ENCODE measurements at places on chromosomes 2 and 18.
A peak's percentile ranks its signal among the peaks of the same experiment; 100 is the strongest.

DNA sequence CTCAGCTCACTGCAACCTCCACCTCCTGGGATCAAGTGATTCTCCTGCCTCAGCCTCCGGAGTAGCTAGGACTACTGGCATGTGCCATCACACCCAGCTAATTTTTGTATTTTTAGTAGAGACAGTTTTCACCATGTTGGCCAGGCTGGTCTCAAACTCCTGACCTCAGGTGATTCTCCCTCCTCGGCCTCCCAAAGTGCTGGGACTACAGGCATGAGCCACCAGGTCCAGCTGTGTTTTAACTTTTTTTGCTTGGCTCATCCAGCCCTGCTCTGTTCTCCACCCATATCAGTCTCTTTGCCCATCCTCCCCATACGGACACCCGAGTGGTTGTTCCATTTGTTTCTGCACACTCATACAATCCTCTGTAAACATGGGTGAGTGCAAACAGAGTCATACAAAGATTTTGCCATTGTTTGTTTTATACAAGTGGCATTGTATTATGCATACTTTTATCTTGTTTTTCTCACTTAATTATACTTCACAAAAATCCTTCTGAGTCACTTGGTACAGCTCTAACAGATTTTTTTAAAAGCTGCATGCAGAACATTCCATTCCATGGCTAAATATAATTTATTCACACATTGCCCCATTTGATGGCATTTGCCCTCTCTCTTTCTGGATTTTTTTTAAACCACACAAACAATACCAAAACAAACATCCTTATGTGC, 5.3 kb downstream of the APOB start:
- DNase-seq = no peak

DNA sequence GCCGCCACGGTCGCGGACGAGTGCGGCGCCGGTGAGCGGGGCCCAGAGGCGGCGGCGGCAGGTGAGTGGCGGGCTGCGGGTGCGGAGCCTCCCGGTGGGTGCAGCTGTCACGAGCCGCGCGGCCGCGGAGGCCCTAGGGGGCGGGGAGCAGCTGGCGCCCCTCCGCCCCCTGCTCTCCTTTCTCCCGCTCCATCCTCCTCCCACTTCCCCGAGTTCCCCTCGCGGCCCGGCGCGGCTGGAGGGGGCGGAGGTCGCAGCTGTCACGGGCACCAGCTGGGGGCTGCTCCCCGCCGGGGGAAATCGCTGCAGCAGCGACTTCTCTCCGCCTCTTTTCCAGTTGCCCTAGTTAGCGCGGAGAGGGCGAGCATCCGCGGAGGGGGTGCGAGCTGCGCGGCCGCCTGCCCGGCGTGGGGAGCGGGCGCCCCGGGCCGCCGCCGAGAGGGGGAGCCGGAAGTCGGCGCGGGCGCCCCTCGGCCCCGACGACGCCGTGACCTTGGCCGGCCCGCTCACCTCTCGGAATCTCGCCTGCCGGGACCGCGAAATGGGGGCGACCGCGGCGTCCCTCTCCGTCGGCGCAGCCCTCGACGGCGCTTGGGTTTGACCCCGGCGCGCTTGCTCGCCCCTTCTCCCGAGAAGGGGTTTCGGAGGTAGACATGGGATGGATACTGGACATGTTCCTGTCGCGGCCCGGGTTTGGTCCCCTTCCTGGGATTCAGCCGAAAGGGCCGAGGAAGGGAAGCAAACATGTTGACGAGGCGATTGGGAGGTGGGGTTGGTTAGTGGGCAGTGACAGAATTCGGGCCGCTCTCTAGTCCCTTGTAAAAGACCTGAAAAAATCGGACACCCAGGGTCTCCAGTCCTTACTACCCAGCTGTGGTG, 727 bp downstream of the NCOA1 start:
- peak; percentile 68 for DNase-seq

DNA sequence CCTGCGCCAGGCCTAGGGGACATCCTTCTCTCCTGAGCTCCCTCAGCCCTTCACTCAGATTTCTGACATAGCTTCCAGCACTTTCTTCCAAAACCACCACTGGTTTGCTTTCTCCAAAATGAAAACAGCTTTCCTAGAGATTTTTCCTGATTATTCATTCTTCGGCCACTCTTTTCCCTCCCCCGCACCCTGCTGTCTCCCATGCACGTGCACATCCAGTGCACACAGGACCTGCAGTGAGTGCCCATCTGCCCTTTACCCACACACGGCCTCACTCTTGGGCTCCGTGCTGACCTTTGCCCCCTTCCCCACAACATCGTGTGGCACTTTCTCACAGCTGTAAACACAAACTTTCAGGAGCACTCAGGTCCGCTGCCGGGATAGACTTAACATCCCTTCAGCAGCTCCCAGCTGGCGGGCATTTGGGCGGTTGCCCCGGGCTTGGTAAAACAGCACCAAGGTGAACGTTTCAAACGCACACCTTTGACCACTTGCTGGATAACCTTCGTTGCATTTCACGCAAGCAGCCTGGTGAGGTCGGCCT, 25.8 kb downstream of the KIF1A start:
- no peak for DNase-seq

- DNase-seq = no peak
Observed at GRCh38 chr2:150028322-150028721, 440.7 kb upstream of the MMADHC start.

GRCh38 chr2:222393733-222394267, 30.5 kb upstream of the SGPP2 start:
- no peak for DNase-seq

GRCh38 chr2:130797493-130798435, 39.0 kb upstream of the ARHGEF4 start:
- peak; percentile 93 for DNase-seq

- no peak for DNase-seq
Observed at GRCh38 chr2:46743021-46743420, 172.6 kb downstream of the MCFD2 start.

DNA sequence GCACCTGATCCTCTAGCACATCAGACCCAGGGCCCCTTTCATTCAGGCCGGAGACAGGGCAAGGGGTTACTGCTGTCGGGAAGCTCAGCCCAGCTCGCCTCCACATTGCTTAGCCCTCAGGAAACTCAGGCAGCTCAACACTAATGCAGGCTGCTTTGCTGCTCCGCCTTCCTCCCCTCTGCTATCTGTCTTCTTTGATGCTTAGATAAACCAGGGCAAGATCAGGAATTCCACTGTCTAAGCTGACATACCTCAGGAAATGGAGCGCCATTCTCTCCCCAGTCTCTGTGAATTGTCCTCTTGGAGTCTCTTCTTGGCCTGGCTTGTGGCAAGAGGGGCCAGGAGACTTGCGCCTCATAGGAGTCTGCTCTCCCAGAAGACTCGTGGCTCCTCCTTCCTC, 25.5 kb upstream of the EXOC6B start:
- DNase-seq = no peak

DNA sequence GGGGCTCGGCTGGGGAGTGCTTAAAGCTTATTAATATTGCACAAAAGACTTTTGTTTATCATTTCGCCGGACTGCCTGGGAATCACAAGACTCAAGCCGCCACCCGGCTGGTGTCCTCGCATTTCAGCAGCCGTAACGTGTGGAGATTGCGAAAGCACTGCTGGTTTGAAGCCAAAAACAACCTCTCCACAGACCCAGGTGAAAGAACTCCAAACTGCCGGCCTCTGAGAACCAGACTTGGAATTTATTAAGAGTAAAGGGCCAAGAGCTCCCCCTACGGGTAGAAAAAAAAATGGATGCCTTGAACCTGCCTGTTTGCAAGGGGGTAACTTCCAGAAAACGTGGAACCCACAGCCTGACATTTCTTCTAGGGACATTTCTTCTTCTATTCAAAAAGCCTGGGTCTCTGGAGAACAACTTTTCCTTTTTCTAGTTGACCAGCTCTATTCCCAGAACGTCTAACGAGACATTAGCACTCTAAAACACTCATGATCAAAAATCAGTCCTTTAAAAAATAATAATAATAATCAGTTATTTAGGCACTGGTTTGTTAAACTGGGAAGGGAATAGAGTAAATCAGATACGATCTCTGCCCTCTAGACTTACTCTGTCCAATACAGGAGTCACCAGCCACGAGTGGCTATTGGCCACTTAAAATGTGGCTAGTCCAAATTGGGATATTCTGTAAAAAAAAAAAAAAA, 216.3 kb downstream of the C1D start:
- peak; percentile 30 for DNase-seq
